NCI-H1417 (cell line): ENCODE measurements at places on chromosomes 12 and 14.

- peak; percentile 60 for DNase-seq
These were observed 28.6 kb upstream of the HSP90B1 start for GRCh38 chr12:103901518-103902173.

GRCh38 chr12:133105620-133106019, 24.5 kb downstream of the ZNF891 start:
- no peak for DNase-seq

DNA sequence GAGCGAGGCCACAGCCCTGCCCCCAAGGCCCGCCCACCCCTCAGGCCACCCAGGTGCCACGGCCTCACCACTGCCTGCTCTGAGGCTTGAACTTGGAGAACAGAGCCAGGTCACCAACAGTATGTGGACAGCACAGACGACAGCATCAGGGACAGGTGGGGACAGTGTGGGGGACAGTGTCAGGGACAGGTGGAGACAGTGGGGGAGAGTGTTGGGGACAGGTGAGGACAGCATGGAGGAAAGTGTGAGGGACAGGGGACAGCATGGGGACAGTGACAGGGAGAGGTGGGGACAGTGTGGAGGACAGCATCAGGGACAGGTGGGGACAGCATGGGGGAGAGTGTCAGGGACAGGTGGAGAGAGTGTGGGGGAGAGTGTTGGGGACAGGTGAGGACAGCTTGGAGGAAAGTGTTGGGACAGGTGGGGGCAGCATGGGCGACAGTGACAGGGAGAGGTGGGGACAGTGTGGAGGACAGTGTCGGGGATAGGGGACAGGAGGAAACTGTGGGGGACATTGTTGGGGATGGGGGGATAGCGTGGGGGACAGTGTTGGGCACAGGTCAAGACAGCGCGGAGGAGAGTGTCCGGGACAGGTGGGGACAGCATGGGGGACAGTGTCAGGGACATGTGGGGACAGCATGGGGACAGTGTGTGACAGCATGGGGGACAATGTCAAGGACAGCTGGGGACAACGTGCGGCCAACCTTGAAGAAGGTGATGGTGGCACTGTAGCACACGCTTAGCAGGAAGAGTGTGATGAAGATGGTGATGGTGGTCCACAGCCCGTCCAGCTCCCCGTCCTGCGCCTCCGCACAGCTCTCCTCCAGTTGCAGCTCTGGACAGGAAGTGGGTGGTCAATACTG, 114.9 kb downstream of the TMEM121 start:
- no peak for DNase-seq

DNA sequence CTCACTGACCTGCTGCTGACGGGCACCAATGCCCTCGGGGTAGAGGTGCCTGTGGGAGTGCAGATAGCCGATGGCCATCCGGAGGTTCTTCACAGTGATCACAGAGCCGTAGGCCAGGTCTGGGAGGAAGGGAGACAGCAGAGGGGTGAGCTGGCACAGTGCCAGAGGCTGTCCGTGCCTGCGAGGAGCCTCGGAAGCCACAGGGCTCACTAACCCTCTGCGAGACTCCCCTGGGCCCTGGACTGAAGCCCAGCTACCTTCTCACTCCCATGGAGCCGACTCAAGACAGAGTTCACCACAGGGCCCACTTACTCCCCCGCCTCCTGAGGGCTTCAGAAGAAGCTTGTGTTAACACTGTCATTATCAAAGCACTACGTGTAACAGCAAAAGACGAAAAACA, 24.5 kb downstream of the POMT2 start:
- no peak for DNase-seq

GRCh38 chr14:92684801-92685560, 63.4 kb downstream of the LGMN start:
- DNase-seq, result peak; percentile 19

- DNase-seq, result no peak
These were observed 29.9 kb upstream of the YBX3 start for GRCh38 chr12:10753059-10753458.

DNA sequence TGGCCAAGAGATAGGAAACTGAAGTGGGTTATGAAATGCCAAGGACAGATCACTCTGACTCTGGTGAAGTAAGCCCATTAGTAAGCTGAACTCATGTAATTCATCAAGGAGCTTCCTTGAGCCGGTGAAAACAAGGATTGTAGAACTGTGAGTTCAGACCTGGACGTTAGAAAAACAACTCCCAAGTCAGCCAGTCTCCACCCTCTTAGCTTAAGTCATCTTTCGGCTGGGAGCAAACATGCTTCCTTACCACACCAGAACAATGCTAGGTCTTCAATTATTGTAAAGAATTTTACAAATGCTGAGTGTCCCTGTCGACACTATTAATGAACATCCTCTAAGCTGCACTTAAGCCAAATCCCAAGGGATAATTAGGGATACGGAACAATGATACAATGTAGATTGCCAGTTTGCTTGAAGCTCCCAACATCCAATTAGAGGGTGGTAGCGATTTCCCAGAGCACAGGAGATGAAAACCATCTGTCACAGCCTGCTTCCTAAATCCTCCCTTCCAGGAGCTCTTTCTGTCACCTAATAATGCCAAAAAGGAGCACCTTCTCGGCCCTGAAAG, 45.7 kb upstream of the VASH1 start:
- peak; percentile 78 for DNase-seq

DNA sequence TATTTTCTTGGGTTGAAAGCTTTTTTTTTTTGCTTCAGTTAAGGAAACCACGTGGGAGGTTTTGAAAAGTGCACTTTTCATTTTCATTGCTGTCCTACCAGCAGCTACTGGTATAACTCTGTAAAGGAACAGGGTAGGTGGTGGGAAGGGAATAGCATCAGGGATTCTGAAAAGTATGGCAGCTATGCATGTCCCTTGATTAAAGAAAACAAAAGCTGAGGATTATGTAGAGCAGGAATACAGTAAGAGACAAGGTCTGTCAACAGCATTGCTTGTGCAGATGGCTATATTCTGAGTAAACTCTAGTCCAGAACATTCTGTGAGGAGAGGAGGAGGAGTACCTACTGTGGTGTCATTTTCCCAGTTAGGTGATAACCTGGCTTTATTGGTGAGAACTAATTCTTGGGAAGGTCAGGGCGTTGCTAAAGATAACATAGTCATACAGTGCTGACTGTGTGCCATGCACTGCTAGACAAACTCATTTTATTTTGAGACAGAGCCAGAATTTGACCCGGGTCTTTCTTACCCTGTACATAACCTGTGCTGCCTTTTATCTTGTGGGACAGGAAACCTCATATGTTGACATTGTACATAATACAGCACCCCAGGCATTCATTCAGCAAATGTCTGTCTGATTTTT, 80.3 kb upstream of the TRAF3 start:
- no peak for DNase-seq

- DNase-seq, result no peak
These were observed 702.1 kb downstream of the NOVA1 start for GRCh38 chr14:25895740-25896139.

GRCh38 chr12:107134558-107134957, 41.2 kb upstream of the CRY1 start:
- peak; percentile 21 for DNase-seq

DNA sequence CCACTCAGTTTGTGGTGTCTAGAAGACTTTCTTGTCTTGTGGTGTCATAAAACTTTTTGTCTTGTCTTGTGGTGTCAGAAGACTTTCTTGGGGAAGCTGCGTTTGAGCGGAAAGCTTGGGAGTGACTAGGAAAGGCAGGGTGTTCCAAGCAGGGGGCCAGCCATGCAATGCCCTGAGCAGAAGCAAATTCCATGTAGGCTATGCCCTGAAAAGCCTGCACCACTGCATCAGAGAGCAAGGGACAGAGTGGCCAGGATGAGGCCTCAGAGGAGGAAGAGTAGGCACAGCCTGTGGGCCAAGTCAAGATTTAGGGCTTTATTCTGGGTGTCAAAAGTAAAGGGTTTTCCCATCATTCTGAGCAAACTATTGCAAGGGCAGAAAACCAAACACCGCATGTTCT, 14.5 kb downstream of the KRT8 start:
- no peak for DNase-seq
